Bronchial epithelial cell (primary cell): ENCODE measurements at places on chromosomes 13 and 19. TPM values are rescaled to one million over a fixed set of nuclear protein-coding genes. Genes with fewer than 3 reads are reported as not detected.
A peak's percentile ranks its signal among the peaks of the same experiment; 100 is the strongest.

The PCDH17 gene
- under 0.01 TPM in 2 replicates for total RNA-seq

The GRIN2D gene
- under 0.01 TPM in 1 of 2 replicates, not detected in the other for total RNA-seq

DNA sequence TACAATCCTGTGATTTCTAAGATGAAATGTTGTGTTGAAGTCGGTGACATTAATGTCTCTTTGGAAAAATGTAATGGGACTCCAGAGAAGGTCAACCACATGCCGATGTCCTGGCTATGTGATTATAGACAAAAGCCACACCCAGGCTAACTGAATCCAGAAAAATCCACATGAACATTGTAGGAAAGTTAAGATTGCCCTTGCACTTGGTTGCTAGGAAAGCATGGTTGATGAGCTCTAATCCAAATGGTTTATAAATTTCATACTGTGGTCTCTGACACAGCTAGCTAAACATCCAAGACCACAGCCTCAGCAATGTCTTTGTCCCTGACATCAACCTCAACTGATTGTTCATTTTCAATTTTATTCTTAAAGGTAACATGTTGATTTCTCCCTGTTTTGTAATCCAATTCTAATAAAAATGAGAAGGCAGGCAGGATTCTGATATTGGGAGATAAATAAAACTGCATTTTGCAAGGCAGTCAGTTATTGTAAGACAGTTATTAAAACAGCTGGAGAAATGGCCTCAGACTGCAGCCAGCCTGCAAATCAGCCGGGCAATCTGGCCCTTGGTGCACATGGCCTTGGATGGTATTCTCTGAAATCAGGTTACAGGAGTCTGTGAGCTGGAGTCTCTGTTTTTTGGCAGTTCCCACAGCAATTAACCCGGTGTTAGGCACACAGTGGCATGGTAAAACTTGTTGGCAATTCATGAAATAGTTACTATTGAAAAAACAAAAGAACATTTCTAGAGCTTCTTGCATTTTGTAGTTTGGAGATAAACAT lies 93.9 kb downstream of the STARD13 start:
- DNase-seq, result no peak

- no peak for DNase-seq
Observed at GRCh38 chr13:29081036-29081435, 260.9 kb downstream of the MTUS2 start.

DNA sequence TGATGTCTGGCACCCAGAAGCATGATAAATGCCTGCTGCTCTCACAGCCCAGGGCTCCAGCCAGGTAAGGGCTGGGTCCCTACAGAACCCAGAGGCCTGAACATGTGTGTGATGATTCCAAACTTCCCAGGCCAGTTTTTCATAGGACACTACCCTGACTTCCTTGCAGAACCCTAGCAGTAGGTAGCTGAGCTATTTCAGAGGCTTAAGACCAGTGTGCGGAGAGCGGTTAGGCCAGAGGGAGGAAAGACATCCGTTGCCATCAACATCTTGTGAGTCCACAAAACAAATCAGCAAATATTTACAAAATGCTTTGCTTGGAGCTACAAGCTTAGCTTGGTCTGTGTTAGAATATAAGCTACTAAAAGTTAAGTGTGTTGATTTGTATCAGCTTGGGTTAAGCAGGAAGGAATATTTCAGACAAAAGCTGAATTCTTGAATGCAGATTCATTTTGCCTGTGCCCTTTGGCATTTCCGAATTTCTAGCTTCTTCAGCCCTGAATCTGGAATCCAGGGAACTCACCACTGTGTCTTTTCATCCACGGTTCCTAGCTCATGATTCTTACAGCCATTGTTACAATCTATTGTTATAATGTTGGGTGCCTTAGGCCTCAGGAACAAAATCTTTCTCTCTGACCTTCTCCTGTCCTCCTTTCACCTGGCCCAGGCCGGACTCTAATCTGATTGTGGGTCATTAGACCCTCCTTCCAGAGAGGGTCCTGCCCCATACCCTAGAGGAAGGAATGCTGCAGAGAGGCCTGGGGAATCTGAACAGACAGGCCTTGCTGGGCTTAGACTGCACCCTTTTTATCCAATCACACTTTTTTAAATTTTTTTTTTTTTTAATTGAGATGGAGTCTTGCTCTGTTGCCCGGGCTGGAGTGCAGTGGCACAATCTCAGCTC lies 12.4 kb downstream of the RAB20 start:
- no peak for DNase-seq

GRCh38 chr13:113902986-113903775 lies 39.3 kb upstream of the GAS6 start:
- DNase-seq, result no peak

DNA sequence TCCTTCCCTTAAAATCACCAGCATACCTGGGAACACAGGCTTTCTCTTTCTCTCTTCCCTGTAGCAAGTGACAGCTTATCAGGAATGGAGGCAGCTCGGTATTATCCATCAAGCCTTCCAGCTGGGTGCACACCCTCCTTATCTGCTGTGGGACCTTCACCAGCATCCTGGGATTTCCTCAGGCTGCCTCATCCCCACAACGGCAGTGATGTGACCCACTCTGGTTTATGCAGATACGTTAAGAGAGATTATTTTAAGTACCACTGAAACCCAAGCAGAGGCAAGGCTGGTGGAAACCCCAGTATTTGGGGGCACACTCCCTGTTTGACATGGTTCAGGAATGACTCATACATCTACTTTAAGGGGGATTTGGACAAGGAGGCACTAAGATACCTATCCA lies 192.1 kb downstream of the TM9SF2 start:
- DNase-seq, result no peak

DNA sequence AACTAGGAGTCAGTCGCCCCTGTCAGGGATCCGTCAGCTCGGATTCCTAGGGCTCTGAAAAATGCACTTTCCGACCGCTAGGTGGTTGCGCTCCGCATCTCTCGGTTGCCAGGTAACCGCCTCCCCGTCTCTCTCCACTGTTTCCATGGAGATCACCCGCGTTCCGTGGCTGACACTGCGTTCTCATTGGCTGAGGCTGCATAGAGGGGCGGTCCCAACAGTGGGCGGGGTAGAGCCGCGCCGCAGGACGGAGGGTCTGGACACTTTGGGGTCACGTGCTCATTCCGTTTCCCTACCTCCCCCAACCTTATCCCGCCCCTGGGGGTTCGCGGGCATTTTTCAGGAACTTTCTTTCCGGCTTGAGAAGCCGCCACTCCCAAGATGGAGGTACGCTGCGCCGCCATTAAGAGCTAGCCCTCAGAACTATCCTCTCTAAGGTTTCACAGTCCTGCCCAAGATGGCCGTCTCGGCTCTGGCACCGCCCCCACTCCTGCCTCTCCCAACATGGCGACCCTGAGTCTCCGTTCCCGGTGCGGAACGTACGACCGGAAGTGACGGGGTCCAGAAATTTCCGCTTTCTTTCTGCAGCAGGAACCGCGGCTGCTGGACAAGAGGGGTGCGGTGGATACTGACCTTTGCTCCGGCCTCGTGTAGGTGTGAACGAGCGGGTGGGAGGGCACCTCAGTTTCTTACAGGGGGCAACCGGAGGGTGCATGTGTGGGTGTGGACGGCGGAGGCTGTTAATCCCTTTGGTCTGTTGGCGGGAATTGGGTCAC lies at the start of the genes ODAD3 and PRKCSH:
Gene ODAD3 (minus strand): TSS at position 65 of the 776 bp plus-strand sequence. CDS start 105 bp downstream, outside the sequence.
Gene PRKCSH (plus strand): TSS at position 579 of the 776 bp plus-strand sequence. CDS start 483 bp downstream, outside the sequence.
- peak; percentile 98 for DNase-seq
